ENCODE measurements at places on chromosomes 12 and 14.

DNA sequence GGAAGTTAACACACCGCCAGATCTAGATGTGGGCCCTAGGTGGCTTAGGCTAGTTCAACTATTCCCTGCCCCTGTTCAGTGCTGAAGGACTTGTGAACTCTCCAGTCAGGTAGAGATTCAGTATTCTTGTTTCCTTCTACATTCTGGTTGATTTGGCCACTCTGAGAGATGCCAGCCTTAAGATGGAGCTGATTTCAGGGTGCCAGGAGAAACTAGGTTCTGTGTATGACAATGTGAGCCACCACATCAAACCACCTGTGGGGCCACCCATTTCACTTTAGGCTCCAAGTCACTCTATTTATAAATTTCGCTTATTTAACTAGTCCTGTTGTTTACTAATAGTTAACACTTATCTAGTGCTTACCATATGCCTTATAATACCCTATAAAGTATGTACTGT is 26.0 kb downstream of the FRMD6 start:
- DNase-seq = no peak

DNA sequence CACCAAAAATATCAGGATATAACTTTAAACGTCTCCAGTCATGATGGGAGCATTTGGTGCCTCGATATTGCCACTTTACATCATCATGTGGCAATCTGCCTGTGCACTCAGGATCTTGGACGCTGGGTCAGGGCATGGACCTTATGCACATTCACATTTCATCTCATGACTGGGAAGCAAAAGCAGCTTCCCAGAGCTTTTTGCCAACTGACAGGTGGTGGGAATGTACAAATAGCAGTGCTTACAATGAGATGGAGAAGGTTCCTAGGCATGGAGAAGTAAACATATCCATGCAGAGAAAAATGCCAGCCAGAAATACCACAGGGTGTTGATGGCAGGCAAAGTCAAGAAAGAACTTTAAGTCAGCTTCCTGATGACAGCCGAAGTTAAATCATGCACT is 30.3 kb downstream of the EFCAB11 start:
- no peak for DNase-seq

GRCh38 chr14:99036611-99037293 is 235.2 kb downstream of the BCL11B start:
- no peak for DNase-seq

GRCh38 chr14:81350344-81351130 is 49.6 kb downstream of the STON2 start:
- no peak for DNase-seq

- no peak for DNase-seq
Measured at GRCh38 chr12:2960390-2960956, 1.3 kb downstream of the TEAD4 start.

GRCh38 chr12:49366652-49367380 is 446 bp upstream of the SPATS2 start:
- DNase-seq = peak; percentile 72

DNA sequence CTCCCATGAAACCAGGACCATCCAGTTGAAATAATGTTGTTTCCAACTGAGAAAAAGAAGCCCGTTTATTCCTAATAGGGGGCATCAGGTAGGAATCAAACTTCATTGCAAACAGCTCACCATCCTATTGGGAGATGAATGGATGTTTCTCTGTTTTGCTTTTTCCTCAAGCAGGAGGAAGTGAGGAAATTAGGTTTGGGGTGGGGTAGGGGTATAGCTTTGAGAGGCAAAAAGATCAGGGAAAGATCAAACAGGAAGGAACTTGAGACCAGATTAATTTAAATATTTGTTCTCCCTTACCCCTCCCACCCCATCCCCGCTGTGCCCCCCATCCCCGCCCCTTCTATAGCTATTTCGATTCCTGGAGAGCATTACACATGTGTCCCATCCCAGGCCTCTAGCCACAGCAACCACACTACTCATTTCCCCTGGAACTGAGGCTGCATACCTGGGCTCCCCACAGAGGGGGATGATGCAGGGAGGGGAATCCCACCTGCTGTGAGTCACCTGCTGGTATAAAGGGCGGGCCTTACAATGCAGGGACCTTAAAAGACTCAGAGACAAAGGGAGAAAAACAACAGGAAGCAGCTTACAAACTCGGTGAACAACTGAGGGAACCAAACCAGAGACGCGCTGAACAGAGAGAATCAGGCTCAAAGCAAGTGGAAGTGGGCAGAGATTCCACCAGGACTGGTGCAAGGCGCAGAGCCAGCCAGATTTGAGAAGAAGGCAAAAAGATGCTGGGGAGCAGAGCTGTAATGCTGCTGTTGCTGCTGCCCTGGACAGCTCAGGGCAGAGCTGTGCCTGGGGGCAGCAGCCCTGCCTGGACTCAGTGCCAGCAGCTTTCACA is at the start of gene IL23A:
Gene IL23A, plus strand, starts transcription at position 577 of the 850 bp plus-strand sequence. Its CDS starts 161 bp downstream, at position 738.
- DNase-seq = peak; percentile 79

- DNase-seq = no peak
Measured at GRCh38 chr14:64409126-64409920, 21.2 kb downstream of the MTHFD1 start.

- DNase-seq = no peak
Measured at GRCh38 chr14:32038876-32039275, 38.2 kb upstream of the ARHGAP5 start.

- no peak for DNase-seq
Measured at GRCh38 chr14:70886421-70887206, 20.6 kb upstream of the PCNX1 start.

DNA sequence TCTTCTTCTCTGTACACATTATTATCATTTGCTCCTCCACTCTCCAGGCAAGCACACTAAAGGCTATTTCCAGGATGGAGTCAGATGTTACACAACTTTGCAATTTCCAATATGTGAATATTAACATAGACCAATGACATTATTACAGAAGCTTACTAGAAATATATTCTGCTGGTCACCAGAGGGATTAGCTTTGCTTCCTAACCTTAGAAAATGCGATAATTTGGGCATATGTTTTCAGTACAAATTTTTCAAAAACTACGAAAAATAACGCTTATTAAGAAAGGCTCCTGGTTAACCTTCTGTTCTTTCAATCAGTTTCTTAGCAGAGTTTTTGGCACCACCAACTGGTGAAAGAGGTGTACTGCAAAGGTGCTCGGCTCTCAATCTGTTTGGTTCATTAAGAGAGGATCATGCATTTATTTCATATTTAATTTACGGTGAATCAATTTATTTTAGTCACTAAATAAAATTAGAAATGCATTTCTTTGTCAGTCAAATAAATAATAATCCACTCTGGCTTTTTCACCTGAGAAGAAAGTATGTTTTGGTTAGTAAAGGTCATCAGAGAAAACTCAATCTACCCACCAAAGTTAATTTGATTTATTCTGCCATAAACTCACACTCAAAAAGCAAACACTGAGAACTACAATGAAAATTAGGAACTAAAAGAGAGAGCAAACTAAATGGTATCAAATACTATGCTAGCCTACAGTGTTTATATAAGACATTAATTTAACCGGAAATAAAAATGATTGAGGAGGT is 39.2 kb downstream of the EFCAB11 start:
- DNase-seq = peak; percentile 29

GRCh38 chr14:95227279-95227860 is 70.0 kb upstream of the DICER1 start:
- DNase-seq = no peak

DNA sequence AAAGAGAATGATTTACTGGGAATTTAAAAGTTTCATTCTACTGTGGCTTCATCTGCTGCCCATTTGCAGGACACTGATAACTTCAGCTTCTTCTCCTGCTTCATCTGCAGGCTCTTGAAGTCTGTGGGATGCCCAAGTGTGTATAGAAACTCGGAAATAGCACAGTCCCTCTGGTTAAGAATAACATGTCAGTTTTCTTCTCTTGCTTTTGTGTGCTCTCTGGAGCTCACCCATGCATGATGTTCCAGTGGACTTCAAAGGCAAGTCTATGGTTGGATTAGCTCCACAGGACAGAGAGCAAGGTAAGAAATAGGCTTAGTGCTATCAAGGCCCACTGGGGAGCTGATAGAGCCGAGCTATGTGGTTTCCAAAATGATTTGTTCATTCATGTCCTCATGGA is 13.7 kb downstream of the RMST start:
- no peak for DNase-seq

- DNase-seq = no peak
Measured at GRCh38 chr12:55698965-55699364, 8.7 kb downstream of the ITGA7 start.

Measured in activated CD4-positive, alpha-beta T cell treated with anti-CD3 and anti-CD28 coated beads for 1 hour (primary cell).